BJ (cell line): ENCODE measurements at places on chromosomes 3 and 15.

- DNase-seq = no peak
Observed at GRCh38 chr3:132433121-132433520, 15.8 kb downstream of the DNAJC13 start.

- DNase-seq = no peak
Observed at GRCh38 chr15:88098361-88098760, 158.2 kb downstream of the NTRK3 start.

- DNase-seq = peak; percentile 49
Observed at GRCh38 chr15:31387479-31388118, 61.0 kb downstream of the KLF13 start.

- no peak for DNase-seq
Observed at GRCh38 chr15:72146934-72147333, 28.7 kb downstream of the SENP8 start.

- no peak for DNase-seq
Observed at GRCh38 chr3:122789585-122790273, 3.9 kb downstream of the HSPBAP1 start.

GRCh38 chr15:100596792-100597191 lies 5.2 kb downstream of the LINS1 start:
- no peak for DNase-seq

DNA sequence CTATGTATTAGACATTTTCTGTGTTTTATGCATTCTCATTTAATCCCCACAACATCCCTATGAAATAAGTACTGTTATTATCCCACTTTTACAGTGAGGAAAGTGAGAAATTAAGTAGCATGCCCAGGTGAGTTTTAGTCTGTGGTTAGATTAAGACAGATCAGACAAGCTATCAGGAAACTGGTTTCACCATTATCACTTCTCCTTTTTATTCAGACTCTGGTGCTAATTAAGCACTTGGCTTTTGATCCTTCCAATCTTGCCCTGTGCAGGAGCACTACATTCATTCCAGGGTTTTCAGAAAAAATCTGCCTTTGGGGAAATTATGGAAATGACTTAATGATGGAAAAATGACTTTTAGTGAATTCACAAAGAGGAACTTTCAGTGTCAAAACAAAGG lies 115.2 kb downstream of the TMEM108 start:
- DNase-seq = no peak

GRCh38 chr3:58625196-58625824 lies 41.3 kb downstream of the FAM3D start:
- no peak for DNase-seq

GRCh38 chr3:148763986-148764935 lies 63.4 kb upstream of the CPB1 start:
- no peak for DNase-seq

- DNase-seq = no peak
Observed at GRCh38 chr3:45546716-45547701, 47.5 kb upstream of the LIMD1 start.

DNA sequence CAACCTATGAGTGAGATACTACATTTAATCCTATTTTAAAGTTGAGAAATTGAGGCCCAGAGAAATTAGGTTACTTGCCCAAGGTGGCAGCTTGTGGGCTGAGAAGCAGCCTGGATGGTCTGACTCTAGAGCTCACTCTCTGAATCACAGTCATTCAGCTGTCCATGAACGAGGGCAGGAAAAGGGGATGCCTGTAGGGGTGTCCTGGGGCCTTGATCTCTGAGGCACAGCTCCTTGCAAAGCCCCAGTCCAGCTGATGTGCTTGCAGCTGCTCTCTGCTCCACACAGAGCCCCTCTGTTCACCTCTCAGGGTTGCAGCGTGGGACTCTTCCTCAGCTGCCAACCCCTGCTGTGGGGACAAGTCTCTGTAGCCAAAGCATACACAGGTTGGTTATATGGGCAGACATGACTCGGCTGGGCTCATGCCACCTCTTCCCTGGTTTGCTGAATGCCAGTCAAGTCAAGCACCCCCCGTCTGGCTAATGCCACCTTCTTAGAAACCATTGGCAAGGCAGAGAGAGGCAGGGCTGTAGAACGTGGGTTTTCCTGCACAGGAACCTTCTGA lies 56.8 kb downstream of the GASK1A start:
- DNase-seq = no peak

GRCh38 chr3:30826531-30826942 lies 67.9 kb downstream of the GADL1 start:
- no peak for DNase-seq

GRCh38 chr3:52854013-52854412 lies 19.2 kb upstream of the MUSTN1 start:
- DNase-seq = no peak

DNA sequence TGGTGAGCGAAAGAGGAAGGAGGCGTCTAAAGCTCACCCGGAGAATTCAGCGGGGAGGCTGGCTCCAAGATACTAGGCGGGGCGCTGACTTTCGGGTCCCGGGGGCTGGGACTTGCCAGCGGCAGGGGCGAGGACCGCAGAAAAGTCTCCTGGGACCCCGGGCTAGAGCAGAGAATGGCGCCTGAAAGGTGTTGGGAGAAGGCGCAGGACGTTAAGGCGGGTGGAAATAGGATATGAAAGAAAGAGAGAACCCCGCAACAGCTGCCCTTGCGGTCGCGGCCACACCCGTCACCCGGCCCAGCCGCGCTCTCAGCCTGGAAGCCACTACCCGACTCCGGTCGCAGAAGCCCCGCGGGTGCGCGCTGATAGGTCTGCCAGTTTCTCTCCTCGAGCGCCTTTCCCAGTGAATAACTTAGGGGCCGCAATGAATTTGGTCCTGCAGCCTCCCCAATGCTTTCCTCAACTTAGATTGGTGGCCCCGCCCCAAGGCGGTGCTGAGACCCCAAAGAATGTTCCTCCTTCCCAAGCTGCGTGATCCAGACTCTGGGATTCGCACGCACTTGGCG lies 604 bp downstream of the LTK start:
- no peak for DNase-seq

- DNase-seq = peak; percentile 70
Observed at GRCh38 chr3:48130321-48130904, 57.8 kb downstream of the CDC25A start.

DNA sequence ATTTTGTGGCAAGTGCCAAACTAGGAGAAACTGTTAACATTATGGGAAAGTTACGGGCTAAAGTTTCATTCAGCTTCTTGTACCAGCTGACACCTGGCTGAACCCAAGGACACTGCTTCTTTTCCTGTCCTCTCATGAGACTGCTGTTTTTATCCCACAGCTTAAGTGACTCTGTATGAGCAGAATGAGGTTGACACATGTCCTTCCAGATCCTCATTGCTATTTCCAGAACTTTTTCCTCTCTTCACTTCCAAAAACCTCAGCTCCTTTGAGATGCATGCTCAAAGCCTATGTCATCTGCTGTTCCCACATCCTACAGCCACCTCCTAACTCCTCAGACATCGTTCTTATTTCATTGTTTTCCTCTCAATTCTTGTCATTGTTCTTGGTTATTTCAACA lies 183.6 kb downstream of the DCLK3 start:
- no peak for DNase-seq

DNA sequence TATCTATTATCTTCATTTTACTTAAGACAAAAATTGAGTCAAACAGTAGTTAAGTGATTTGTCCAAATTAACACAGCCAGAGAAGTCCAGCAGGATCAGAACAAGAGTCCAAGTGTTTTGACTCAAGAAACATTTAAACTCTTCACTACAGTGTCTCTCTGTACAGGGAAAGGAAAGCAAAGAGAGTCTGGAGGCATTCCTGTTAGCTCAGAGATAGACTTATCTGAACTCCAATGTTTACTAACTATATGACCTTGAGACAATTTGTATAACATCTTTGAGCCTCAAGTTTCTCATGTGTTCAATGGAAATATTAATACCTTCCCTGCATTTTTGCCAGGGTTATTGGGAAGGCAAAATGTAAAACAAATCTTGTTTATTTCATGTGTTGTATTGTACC lies 849.1 kb downstream of the DIPK2A start:
- DNase-seq = no peak

- no peak for DNase-seq
Observed at GRCh38 chr3:32630266-32630665, 54.7 kb upstream of the CNOT10 start.

DNA sequence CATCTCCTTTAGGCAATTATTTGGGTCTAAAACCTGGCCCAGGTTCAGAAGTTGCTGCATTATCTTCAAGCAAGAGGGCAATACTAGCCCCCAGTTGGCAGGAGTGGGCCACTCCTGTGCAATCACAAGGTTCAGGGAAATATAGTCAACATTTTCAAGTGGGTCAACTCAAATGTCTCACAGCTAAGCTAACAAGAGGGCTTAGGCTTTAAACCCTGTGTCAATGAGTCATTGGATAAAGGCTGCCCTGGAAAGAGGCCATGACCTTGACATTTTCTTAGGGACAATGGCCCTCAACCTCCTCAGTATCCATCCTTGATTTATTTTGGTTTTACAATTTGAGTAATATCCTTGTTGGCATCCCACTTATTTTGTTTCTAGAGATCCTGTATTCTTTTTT lies 73.5 kb upstream of the DCP1A start:
- no peak for DNase-seq

GRCh38 chr3:10771486-10772270 lies 44.4 kb upstream of the SLC6A11 start:
- DNase-seq = no peak

DNA sequence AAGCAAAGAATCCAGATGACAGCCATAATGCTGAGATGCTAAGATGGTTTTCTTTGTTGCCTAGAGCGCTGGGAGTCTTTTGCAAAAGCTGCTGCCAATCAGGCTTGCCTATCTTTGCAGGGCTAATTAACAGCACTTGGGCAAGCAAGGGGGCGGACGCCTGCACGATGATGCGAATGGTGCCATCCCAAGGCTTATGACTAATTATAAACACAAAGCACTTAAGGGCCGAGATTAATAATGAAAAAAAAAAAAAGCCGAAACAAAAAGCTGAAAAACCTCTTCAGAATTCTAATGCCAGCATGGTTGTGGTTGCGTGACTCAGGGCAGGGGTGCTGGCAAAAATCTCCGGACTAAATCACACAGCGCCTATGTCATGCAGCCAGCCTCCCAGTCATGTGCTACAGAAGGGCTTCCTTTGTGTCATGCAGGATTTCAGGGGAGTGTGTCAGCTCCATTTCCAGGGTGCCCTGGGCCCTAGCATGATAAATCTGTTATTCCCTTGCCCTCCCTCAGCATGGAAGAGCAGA lies 185.0 kb upstream of the ANKRD28 start:
- peak; percentile 81 for DNase-seq

- no peak for DNase-seq
Observed at GRCh38 chr15:31179693-31180092, 78.2 kb upstream of the TRPM1 start.

GRCh38 chr3:158308236-158308928 lies 198.5 kb downstream of the RSRC1 start:
- DNase-seq = no peak

GRCh38 chr15:51917493-51917892 lies 54.1 kb downstream of the LEO1 start:
- no peak for DNase-seq
